ENCODE measurements at places on chromosomes 4 and X. TPM values are rescaled to one million over a fixed set of nuclear protein-coding genes. Genes with fewer than 3 reads are reported as not detected.

DNA sequence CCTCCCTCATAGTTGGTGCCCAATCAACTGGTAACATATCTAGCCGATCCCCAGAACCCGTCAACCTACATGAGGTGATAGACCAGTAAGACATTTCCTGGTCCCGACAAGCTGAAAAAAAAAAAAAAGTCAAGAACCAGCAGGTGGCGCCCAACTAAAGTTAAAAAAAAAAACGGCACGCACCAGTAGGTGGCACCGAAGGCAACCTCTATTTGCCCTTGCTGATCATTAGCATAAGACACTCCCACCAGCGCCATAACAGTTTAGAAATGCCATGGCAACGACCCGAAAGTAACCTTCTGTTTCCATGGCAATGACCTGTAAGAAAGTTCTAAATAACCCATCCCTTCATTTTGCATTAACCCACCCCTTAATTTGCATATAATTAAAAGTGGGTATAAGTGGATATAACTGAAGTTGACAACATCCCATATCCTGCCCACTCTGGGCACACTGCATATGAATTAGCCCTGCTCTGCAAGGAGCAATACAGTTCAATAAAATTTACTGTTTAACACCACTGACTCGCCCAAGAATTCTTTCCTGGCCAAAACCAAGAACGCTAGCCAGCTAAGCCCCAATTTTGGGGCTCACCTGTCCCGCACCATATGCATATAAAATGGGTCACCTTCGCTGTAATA is 83.9 kb upstream of the SPANXB1 start:
- H3K27ac ChIP-seq, result no peak overlapping the region
- no peak for DNase-seq

The FGF16 gene
- not detected for total RNA-seq

- DNase-seq, result no peak
- H3K36me3 ChIP-seq, result peaks cover 13% of the 10 kb centered on the region
- H3K4me3 ChIP-seq, result no peak overlapping the region
These were observed 4.7 kb downstream of the NKX1-1 start for GRCh38 chr4:1401409-1402020.

GRCh38 chr4:1565598-1566295 is 118.4 kb downstream of the FAM53A start:
- peaks cover 7% of the 10 kb centered on the region for H3K4me1 ChIP-seq
- DNase-seq, result no peak
- no peaks in the 10 kb centered on the region for H3K36me3 ChIP-seq
- peaks cover 28% of the 10 kb centered on the region for H3K27me3 ChIP-seq
- H3K4me3 ChIP-seq, result no peak overlapping the region
